ENCODE measurements at places on chromosomes 1 and 21. TPM values are rescaled to one million over a fixed set of nuclear protein-coding genes. Genes with fewer than 3 reads are reported as not detected.

ATP1A4 gene
- not detected for total RNA-seq

AK5 gene
- total RNA-seq, result 13.3 TPM

DNA sequence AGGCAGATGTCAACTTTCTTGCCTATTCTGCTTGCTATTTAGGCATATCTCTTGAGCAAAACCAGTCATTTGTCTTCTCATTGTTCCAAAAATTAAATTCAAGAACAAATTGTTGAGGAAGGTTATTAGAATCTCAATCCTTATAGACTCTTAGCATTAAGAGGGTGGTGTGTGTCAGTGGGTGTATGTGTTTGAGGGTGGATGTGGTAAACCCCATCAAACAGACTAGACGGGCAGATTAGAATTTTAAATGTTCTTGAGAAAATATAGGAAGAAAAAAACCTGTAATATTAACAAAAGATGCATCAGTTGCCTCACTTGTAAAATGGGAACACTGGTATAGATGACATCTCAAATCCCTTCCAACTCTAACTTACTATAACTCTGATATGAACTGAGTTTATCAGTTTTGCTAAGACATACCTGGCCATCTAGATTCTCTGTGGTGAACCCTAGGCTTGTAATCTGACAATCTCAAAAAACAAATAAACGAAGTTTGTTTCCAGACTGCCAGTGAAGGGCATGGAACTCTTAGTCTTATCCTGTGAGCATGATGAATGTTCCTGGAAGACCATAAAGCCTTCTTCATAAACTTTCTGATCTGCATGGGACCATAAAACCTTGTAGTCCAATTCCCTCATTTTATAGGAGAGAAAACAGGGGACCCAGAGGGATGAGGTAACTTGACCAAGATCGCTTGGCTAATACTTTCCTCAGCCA, 176.3 kb upstream of the SGIP1 start:
- DNase-seq, result no peak

GRCh38 chr1:82604524-82604923, 803.8 kb downstream of the ADGRL2 start:
- no peak for DNase-seq

GRCh38 chr1:6365047-6365446, 28.5 kb downstream of the ACOT7 start:
- no peak for DNase-seq

- no peak for DNase-seq
These were observed 4.9 kb downstream of the MACO1 start for GRCh38 chr1:25435397-25436108.

All from dermis microvascular lymphatic vessel endothelial cell (primary cell).